ENCODE measurements at places on chromosomes 3 and 15.

DNA sequence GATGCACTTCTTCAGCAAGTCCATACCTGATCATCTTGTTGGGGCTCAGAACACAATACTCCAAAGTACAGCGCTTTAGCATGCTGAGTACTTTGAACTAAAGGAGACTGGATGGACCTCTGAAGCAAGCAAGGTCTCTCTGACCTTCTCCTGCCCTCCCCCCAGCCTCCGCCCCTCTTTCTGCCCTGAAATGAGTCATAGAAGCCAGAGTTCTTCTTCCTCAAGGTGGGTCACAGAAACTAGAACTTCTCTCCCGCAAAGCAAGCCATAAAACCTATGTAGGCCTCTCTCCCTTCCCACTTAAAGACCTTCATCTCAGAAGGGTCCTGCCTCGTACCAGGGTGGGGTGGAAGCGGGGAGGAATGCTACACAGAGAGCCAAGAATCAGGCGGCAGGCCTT is 230.5 kb upstream of the PROK2 start:
- DNase-seq, result no peak

GRCh38 chr15:88043396-88043795 is 213.1 kb downstream of the NTRK3 start:
- no peak for DNase-seq

- DNase-seq, result no peak
Observed at GRCh38 chr15:96037584-96037983, 292.9 kb upstream of the NR2F2 start.

- DNase-seq, result no peak
Observed at GRCh38 chr3:144289057-144289456, 317.4 kb downstream of the DIPK2A start.

DNA sequence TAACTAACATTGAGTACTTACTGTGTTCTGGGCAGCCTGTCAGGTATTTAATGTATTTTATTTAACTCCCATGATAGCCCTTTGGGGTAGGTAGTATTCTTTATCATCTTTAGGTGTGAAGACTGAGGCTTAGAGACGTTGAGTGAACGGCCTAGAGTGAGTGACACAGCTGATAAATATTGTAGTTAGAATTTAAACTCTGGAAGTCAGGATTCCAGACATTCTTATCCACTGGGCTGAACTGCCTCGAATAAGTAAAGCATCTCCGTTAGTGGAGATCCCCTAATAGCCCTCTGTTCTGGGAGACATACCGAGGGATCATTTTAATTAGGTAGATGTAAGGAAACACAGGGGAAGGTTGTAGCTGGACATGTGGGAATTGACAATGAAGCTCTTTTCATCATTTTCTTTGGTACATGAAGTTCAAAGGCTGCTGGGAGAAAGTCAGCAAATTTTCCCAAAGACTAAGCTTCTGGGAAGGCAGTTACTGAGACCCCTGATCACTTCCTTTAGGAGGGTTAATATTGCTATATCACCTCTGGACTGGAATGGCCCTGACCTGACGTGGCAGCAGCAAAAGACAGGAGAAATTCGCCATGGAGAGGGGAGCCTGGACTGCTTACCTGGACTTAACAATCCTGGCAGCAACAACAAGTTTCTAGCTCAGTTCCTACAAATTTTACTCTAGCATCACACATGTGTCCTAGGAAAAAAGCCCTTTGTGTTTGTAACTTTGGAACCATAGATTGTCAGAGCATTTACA is 11.7 kb upstream of the PDCD6IP start:
- no peak for DNase-seq

GRCh38 chr15:77347197-77347596 is 72.7 kb downstream of the PEAK1 start:
- DNase-seq, result no peak

- no peak for DNase-seq
Observed at GRCh38 chr3:95055288-95055687, 992.4 kb downstream of the NSUN3 start.

DNA sequence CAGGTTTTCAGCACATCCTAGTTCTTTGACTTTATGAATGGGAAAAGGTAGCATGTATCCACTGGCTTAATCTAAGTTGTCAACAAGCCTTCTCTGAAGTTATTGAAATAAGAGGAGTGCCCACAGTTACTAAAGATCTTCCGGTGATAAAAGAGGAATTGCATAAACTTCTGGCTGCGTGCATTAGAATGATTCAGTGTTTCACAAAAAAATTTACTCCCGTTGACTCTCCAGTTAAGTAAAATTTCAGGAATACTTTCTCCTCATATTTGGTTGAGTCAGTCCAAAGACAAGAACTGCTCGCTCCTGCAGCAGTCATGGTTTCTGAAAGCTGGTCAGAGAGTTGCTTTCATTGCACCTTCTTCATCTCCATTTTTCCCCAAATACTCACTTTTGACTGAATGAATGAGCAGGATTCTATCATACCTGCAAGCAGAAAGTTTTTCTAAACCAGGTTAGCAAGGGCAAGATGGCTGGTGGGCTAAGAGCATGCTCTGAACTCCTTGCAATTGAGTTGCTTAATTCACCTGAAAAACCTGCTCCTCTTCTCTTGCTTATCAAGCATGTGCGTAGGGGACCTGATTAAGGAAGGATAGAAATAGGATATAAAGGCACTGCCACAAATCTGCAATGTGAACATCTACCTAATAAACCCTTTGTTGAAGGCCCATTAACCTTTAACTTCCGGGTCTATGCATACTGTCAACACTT is 64.2 kb upstream of the TIMP4 start:
- DNase-seq, result no peak

DNA sequence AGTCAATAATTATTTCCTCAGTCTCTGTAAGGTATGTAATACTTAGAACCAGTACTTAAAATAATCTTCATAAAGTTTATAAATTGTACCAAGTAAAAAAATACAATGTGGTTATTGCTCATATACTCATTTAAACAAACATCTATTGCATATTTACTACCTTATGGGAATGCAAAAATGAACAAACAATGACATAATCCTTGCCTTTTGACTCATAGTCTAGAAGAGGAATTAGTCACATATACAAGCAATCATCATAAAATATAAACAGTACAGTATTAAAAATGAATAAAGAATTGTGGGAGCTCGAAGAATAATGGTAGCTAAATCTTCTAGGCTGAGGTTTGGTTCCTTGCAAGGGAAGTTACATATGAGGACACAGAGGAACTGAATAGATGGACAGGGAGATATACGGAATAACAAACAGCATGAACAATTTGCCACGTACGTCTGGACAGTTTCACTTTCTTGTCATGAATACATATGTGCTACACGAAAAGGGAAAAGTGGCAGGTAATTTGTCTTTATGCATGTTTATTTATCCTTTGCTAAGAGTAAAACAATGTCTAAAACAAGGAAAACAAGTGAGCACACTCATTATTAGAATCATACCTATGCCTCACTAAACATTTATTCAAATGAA is 17.2 kb downstream of the IMPG2 start:
- no peak for DNase-seq

DNA sequence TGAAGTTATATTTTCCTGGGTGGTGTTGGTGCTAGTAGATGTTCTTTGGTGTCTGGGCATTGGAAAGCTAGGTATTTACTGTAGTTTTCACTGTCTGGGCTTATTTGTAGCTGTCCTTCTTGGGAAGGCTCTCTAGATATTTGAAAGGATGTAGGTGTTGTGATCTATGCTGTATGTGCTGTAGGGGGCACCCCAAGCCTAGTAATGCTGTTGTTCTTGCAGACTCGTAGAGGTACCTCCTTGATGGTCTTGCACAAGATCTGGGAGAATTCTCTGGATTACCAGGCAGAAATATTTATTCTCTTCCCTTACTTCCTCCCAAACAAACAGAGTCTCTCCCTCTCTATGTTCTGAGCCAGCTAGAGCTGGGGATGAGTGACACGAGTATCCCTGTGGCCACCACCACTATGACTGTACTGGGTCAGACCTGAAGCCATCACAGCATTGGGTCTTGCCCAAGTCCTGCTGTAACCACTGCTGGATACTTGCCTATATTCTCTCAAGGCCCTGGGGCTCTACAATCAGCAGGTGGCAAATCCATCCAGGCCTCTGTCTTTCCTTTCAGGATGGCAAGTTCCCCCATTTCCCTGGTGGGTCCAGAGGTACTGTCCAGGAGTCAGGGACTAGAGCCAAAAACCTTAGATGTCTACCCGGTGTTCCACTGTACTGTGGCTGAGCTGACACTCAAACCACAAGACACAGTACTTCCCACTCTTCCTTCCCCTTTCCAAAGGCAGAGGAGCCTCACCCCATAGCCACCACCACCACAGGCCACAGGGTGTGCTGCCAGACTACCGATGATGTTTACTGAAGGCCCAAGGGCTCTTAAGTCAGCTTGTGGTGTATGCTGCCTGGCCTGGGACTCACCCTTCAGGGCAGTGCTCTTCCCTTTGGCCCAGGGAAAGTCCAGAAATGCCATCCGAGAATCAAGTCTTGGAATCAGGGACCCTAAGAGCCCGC is 195.2 kb upstream of the DPPA4 start:
- peak; percentile 70 for DNase-seq

- peak; percentile 42 for DNase-seq
Observed at GRCh38 chr3:55562700-55563099, 75.6 kb upstream of the WNT5A start.

GRCh38 chr3:43369404-43370292 is 83.3 kb downstream of the SNRK start:
- DNase-seq, result no peak

GRCh38 chr15:71686221-71687050 is 123.9 kb upstream of the NR2E3 start:
- no peak for DNase-seq

DNA sequence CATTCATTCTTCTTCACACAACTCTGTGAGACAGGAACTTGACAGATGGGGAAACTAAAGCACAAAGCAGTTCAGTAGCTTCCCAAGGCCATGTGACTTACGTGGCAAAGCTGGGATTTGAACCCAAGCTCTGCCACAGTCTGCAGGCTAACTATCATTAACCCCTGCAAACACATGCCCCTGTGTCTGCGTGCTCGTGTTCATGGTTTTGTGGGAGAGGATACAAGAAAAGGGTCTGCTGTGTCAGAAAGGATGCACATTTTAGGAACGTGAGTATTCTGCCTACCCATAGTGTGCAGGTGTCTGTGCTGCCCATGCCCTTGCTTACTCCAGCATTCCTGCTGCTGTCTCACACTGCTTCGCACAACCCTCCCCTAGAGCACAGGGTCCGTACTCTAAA is 137.0 kb downstream of the CHDH start:
- DNase-seq, result no peak

DNA sequence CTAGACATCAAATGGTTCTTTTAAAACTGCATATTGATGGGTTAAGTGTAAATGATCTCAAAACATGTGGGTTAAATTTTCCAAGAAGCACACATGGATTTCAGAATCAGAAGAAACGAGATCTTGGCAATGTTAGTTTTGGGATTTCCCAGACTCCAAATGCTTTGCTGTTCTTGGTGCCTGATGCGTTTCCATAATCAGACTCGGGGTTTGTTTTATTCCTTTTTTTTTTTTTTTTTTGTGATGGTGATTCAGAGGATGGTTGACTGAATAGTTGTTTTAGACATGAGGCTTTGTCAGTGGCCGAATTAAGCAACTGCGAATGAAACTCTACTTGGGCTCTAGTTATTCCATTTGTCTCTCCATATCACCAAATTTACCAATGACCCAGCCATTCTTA is 52.2 kb upstream of the FAM98B start:
- DNase-seq, result peak; percentile 70

DNA sequence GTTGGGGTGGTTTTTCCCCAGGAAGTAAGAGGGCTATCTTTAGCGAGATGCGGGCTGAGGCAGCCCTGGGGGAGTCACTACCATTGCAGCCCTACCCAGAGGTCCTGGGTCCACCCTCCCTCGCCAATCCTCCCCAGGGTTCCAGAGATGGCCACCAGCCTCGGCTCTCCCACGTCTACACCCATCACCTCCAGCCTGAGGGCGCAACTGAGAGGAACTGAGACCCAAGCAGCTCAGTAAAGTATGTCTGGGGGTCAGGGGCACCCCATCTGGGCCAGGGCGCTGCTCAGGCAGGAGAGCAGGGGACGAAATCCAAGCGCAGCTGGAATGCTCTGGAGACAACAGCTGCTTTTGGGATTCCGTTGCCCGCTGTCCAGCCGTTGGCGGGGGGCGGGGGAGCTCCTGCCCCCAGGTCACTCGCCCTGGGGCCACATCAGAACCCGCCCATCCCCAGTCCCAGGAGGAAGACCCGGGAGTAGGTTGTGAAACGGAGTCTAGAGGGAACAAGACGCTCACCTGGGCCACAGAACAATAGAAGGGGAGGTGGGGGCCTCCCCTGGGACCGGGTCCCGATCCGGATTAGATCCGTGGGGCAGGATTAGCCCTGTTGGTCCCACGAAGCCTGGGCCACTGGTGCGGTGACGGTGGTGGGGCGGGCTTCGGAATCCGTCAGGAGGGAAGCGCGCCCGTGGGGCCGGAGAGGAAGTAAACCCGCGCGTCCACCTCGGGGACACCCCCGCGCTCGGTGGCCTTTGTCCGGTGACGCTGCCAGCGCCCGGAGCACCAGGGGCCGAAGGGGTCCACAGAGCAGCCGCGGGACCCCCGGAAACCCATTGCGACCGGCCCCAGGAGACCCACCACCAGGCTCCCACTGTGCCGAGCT is 1.4 kb upstream of the NDUFAF3 start:
- DNase-seq, result peak; percentile 49

GRCh38 chr15:68377766-68378165 is 54.2 kb downstream of the ITGA11 start:
- no peak for DNase-seq

DNA sequence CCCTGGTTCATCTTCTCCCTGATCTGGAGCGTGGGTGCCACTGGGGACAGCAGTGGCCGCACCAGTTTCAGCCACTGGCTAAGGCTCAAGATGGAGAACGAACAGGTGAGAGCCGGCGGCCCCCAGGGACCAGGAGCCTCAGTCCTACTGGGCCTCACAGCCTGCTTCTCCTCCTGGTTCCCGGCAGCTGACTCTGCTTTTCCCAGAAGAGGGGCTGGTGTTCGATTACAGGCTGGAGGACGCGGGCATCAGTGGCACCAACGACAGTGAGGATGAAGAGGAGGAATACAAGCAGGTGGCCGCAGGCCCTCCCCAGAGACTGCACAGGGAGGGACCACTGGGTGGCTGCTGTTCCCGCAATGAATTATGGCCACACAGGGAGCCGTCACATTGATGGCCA is 54.4 kb downstream of the DNAH1 start:
- peak; percentile 42 for DNase-seq

GRCh38 chr3:113948015-113948917 is 453 bp downstream of the ZDHHC23 start:
- peak; percentile 6 for DNase-seq

GRCh38 chr15:76868740-76869139 is 36.4 kb downstream of the SCAPER start:
- DNase-seq, result no peak

GRCh38 chr15:69604072-69604411 is 151.4 kb downstream of the RPLP1 start:
- DNase-seq, result no peak

DNA sequence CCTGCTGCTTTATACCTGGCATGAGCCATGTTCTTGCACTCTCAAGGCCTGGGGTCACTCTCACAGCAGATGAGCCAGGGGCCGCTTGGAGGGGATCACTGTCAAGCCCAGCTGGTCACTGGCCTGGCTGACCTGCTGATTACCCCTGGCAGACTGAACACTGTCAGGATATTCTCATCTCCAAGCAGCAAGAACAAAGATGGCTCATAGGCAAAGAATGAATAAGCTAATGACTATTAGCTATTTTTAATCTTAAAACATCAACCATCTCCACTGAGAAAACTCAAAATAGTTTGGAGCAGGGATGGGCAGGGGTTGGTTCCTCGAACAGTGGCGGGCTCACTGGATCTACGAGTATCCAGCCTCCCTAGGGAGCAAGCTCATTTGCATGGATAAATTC is 64.4 kb upstream of the ACAN start:
- peak; percentile 24 for DNase-seq
